ENCODE measurements at places on chromosomes 13 and 19.

- no peaks in the 10 kb centered on the region for H3K27me3 ChIP-seq
- H3K27ac ChIP-seq, result no peak overlapping the region
- no peak overlapping the region for H3K4me3 ChIP-seq
- DNase-seq, result peak; percentile 39
- no peaks in the 10 kb centered on the region for H3K36me3 ChIP-seq
These were observed 85.2 kb downstream of the EDNRB start for GRCh38 chr13:77833331-77833863.

DNA sequence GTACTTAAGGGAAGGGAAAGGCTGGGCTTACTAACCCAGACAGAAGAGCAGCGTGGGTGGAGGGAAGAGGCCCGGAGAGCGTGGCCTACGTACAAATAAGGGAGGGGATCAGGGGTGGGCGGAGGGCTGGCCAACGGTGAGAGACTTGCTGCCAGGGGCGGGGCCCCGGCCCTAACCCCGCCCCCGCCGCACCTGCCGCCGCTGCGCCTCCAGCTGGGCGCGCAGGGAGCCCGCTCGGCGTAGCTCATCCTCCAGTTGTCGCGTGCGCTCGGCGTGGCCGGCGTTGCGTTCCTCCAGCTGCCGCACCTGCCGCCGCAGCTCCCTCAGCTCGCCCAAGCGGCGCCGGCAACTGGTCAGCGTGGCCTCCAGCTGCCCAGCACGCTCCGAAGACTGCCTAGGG, 5.7 kb downstream of the HOOK2 start:
- H3K4me1 ChIP-seq, result peaks cover 12% of the 10 kb centered on the region
- H3K4me3 ChIP-seq, result no peak overlapping the region
- H3K27ac ChIP-seq, result no peak overlapping the region
- peaks cover 21% of the 10 kb centered on the region for H3K36me3 ChIP-seq

DNA sequence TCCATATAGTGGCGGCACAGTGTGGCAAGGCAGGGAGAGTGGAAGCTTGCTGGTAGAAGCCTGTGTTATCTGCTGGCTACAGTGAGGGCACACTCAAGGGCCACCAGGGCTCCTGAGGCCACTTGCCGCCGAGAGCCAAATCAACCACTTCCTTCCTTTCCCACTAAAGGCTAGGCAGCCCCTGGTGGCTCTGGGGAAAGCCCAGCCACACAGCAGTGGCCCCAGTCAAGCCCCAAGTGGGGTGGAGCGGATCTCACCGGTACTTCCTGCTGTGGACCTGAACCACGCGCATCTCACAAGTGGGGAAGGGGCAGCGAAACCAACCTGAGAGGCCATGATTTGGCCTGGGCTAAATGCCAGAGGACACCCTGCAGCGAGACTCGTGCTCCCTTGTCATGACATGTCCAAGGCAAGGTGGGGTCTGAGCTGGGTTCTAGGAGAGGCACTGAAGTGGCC, 21.9 kb upstream of the SLC35E1 start:
- no peak overlapping the region for H3K4me3 ChIP-seq
- H3K4me1 ChIP-seq, result peaks cover 25% of the 10 kb centered on the region
- H3K27me3 ChIP-seq, result no peaks in the 10 kb centered on the region
- DNase-seq, result no peak
- no peaks in the 10 kb centered on the region for H3K36me3 ChIP-seq

DNA sequence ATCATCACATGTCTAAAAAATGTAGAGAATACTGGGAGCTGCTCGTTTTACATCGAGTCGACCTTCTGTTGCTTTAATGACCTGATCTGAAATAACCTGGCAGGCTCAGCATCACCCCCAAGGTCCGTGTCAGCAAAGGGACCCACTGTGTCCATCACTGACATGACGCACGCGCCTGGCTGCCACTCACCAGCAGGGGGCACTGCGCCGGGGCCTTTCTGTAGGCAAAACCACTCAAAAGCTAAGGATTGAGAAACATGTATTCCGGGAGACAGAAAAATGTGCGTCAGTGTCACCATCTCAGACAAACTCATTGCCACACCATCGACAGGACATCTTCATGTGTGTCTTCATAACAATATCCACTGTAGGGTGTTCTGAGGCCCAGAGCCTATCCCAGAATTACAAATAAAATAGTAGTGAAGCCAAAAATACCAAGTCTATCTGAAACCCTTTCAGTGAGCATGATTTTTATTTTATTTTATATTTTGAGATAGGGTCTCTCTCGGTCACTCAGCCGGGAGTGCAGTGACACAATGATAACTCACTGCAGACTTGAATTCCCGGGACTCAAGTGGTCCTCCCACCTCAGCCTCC, 130.3 kb upstream of the LSM14A start:
- H3K27me3 ChIP-seq, result peaks cover 3% of the 10 kb centered on the region
- DNase-seq, result peak; percentile 68
- no peak overlapping the region for H3K4me3 ChIP-seq
- no peaks in the 10 kb centered on the region for H3K4me1 ChIP-seq

- no peak overlapping the region for H3K27ac ChIP-seq
- no peak for DNase-seq
- H3K4me1 ChIP-seq, result no peaks in the 10 kb centered on the region
- H3K4me3 ChIP-seq, result no peak overlapping the region
- H3K36me3 ChIP-seq, result no peaks in the 10 kb centered on the region
- no peaks in the 10 kb centered on the region for H3K27me3 ChIP-seq
These were observed 38.5 kb downstream of the SOX21 start for GRCh38 chr13:94673851-94674250.

- no peak overlapping the region for H3K27ac ChIP-seq
- no peak overlapping the region for H3K4me3 ChIP-seq
- no peaks in the 10 kb centered on the region for H3K36me3 ChIP-seq
- H3K4me1 ChIP-seq, result no peaks in the 10 kb centered on the region
- H3K27me3 ChIP-seq, result peaks cover 38% of the 10 kb centered on the region
- no peak for DNase-seq
These were observed 26.7 kb upstream of the FFAR2 start for GRCh38 chr19:35421362-35421761.
